ENCODE measurements at places on chromosomes 12 and 14.

- DNase-seq = peak; percentile 85
Observed at GRCh38 chr12:76680940-76681339, 83.0 kb upstream of the ZDHHC17 start.

DNA sequence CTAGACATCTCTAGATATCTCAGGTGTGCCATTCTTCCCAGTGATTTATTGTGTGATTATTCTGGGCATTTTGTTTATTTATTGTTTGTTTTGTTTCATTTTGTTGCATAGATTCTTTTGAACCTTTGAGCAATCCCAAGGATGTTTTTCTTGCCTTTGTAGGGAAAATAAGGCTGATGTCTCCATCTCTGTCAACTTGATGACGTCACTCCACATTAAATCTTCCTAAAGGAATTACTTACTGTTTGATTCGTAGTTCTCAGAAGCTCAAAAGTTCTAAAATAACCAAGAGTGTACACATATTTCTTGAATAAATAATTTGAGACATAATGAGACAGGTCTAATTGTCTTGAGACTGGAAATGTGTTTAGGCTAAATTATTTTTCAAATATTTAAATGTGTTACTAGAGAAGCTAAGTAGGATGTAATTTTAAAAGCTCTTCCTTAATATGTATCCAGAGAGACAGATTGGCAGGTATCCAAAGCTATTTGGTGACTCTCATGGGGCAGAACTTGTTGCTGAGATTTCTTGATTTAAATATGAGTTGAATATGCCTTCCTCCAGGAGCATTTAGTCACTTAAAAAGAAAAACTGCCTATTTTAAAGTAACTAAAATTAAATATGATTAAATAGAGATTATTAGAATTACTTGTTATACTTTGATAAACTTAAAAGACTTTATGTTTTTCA lies 128.7 kb downstream of the CNTN1 start:
- no peak for DNase-seq

- no peak for DNase-seq
Observed at GRCh38 chr12:48586361-48586760, 16.5 kb upstream of the LALBA start.

DNA sequence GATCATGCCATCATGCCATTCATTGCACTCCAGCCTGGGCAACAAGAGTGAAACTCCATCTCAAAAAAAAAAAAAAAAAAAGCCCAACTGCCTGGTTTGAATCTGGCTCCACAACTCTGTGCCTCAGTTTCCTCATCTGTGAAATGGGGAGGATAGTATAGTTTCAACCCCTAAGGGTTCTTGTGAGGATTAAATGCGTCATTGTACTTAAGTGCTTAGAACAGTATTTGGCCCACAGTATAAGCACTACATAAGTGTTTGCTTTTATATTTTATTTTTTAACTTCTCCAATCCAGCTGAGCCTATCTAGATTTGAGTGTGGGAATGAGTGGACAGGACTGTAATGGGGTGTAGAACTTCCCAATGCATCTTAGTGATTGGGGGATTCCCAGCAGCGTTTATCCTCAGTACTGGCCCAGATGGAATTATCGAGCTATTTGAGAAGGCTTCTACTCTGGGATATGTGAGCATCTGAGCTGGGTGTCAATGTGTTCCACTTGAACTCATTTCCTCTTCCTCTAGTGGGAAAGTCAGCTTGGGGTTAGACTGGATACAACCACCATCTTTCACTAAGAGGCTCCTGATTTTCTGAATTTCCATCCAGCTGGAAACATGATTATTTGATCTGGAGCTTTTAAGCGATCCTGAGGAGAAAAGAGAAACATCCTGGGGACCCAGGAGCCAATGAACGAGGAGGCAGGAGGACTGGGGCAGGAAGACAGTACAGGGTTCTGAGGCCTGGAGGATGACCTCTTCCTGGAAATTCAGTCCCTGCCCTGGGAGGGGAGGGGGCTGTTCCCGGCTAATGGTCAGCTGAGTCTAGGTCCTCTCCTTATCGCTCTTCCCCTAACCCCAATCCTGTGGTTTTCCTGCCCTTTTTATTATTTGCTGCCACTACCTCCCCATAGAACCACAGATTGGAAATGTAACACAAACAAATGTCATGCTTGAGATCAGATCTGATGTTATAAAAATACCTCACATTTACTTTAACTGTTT lies 9.3 kb upstream of the ESPL1 start:
- DNase-seq = no peak

- no peak for DNase-seq
Observed at GRCh38 chr12:51124504-51124903, 41.1 kb upstream of the CSRNP2 start.

DNA sequence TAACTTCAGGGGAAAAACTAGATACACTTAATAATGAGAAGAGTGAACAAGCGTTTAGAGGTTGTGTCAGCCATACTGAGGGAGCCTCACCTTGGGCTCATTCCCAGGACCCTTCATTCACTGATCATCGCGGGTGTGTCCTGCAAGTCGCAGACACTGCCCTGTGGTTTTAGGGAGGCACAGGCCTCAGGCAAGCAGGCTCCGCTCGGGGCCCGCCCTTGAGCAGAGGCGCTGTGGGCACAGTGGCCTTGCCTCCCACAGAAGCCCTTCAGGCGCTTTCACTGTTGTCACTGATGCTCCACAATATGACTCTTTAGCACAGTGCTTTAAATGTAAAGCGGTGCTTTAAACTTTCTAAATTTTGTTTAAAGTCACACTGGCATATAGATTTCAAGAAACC lies 67.4 kb downstream of the DDX51 start:
- no peak for DNase-seq

GRCh38 chr14:77097006-77097699 lies 905 bp upstream of the CIPC start:
- DNase-seq = no peak

GRCh38 chr12:44748950-44749468 lies 127.1 kb downstream of the NELL2 start:
- no peak for DNase-seq

- DNase-seq = no peak
Observed at GRCh38 chr12:121413917-121414316, 14.0 kb downstream of the RNF34 start.

DNA sequence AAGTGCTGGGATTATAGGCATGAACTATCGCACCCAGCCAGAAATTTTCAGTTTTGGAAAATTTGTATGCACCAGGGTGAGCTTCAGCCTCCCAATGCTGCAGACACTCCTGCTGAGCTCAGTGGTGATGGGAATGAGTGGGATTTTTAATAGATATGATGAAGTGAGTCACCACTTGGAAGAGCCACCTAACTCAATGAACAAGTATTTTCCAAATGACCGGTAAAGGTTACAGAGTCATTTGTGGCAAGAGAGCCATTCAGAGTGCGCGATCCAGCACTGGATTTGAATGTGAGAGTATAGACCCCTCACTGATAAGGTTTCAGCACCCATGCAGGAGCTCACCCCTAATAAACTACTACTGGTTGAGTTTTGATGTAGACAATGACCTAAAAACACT lies 100.7 kb downstream of the PPP2R5C start:
- DNase-seq = peak; percentile 13

DNA sequence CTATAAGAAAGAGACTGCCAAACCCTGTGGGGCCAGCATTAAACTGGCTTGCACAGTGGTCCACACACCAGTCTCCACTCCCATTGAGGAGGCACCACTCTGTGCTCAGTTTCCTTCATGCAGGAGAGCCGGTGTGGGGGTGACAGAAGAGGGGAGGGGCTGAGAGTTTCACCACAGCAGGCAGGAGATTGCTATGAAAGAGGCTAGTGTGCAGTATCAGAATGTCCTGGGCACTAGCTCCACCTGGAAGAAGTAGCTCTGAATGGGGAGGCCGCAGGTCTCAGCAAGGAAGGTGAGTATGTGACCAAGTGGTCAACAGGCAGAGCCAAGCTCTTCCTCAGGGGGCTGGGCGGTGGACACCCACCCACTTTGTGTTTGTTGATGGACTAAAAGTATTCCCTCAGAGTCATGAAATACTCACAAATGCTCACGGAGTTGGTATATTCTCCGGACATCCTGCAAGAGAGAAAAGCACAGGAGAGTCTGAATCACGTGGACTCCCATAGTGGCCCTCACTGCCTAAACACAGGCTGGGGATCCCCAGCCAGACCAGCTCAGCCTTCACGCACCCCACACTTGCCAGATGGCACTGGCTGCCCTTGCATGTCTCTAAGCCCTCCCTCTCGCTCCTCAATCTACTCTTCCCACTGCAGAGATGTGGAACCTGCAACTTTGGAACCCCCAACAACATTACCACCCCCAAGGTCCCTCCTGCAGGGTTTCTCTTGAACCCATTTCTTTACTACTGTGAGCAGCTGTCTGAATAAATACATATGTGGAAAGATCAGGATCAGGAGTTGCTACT lies 7.8 kb upstream of the KRT72 start:
- DNase-seq = no peak

- no peak for DNase-seq
Observed at GRCh38 chr12:38883629-38884134, 21.7 kb downstream of the CPNE8 start.

GRCh38 chr12:121673013-121673511 lies 3.6 kb upstream of the MORN3 start:
- DNase-seq = no peak

DNA sequence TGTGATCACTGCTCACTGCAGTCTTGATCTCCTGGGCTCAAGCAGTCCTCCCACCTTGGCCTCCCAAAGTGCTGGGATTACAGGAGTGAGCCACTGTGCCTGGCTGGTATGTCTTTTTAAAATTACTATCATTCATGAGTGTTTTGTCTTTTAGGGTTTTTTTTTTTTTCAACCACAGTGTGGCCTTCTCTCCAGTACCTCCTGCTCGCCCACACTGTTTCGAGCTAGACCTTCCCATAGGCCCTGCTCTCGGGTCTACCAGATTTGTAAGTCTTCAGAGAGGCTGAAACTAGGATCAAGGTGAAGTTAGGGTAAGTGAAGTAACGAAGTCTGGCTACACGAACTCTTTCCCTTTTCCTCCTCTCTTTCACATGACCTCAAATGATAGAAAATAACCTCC lies 1.5 kb downstream of the BIN2 start:
- no peak for DNase-seq

Data from fibroblast of skin of back (primary cell).